ENCODE measurements at places on chromosomes 2 and 18.

GRCh38 chr2:43557196-43557595, 38.6 kb downstream of the THADA start:
- no peak for DNase-seq

GRCh38 chr2:178160601-178161000, 33.7 kb upstream of the OSBPL6 start:
- no peak for DNase-seq

GRCh38 chr2:175449616-175450015, 268.1 kb upstream of the ATP5MC3 start:
- no peak for DNase-seq

- DNase-seq = no peak
Measured at GRCh38 chr18:49935215-49935614, 121.9 kb upstream of the ACAA2 start.

GRCh38 chr2:168119515-168120141, 127.8 kb downstream of the STK39 start:
- peak; percentile 84 for DNase-seq

GRCh38 chr18:80200171-80200931, 47.0 kb downstream of the PARD6G start:
- DNase-seq = no peak

DNA sequence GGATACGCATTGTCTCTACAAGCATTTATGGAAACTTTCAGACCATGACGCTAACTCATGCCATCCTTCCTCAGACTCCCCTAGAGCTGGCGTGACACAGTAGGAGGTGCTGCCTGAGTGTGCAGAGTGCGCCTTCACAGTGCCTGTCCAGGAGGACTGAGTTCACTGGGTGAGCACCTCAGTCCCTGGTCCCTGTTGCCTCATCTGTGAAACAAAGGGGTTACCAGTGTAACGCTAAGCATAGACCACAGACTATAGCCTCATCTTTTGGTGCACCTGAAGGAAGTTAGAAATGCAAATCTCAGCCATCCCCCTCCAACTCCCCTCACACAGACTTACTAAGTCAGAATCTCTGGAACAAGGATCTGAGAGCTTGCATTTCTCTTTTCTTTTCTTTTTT, 142.8 kb downstream of the TMEM17 start:
- DNase-seq = no peak

- no peak for DNase-seq
Measured at GRCh38 chr18:38750751-38751150, 1185.2 kb upstream of the CELF4 start.

GRCh38 chr2:16302431-16303272, 362.3 kb downstream of the MYCN start:
- DNase-seq = no peak

DNA sequence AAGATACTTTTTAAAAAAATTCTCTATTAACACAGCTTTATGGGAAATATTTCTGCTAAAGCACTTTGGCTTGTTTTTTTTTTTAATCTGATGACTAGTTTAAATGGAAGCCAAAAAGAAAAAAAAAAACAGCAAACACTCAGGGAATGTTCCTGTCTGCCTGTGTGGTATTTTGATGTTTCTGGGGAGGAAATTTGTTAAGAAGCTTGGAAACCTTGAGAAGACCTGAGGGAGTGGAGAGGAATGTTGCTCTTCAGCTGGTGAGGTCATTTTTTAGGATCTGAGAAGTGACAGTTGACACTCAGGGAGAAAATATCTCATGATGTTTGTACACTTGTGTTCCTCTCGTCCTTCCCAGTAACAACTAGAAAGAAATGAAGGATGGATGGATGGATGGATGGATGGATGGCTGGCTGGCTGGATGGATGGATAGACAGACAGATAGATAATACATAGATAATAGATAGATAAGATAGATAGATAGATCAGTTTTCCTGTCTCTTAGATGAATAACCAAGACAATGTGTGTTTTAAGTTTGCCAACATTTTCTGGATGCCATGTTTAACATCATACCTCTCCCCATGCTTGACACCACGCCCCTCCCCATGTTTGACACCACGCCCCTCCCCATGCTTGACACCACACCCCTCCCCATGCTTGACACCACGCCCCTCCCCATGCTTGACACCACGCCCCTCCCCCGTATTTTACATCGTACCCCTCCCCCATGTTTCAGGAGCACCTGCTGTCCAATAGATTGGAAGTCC, 84.8 kb downstream of the CTIF start:
- DNase-seq = peak; percentile 91

GRCh38 chr2:64656379-64656778, 2.7 kb upstream of the SERTAD2 start:
- DNase-seq = no peak

DNA sequence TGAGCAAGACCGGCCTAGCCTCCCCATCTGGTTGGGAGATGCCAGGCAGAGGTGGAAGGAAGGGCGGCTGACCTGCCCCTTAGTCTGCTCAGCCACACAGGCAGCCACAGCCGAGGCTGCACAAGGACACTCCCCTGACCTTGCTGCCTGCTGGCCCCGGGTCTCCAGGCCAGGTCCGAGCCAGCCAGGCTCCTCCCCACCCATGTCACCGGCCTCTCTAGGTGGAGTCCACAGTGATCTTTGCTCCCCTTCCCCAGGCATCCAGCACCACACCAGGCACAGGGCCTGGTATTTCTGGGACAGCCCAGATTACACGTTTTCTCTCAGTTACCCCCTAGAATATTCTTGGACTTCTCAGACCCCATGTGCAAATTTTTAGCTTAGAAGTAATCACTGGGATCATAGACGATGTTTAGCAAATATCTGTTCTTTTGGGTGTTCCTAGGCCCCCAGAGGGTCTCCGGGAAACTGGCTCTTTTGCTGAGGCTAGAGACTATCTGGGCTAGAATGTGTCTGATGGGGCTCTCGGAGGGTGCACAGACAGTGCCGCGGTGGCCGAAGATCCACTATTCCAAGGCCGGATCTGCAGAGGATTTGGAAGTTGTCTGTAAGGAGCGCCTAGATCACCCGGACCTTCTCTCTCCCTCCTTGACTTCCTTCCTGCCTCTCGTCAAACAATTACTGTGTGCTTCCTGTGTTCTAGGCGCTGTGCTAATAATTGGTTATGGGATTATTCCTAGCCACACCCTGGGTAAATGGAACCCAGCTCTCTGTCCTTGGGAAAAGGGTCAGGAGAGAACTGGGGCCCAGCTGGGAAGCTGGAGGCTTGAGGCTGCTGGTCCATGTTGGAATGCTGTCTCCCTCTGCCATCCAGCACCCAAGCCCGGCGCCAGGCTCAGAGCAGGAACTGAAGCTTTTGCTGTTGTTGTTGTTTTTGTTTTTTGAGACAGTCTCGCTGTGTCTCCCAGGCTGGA, 46.9 kb downstream of the ODC1 start:
- no peak for DNase-seq

- DNase-seq = no peak
Measured at GRCh38 chr2:238093181-238094140, 6.7 kb upstream of the ESPNL start.

GRCh38 chr2:132804051-132804450, 134.0 kb upstream of the LYPD1 start:
- peak; percentile 61 for DNase-seq

- no peak for DNase-seq
Measured at GRCh38 chr2:222355860-222356259, 57.1 kb upstream of the PAX3 start.

- no peak for DNase-seq
Measured at GRCh38 chr2:190311893-190312634, 7.6 kb downstream of the HIBCH start.

DNA sequence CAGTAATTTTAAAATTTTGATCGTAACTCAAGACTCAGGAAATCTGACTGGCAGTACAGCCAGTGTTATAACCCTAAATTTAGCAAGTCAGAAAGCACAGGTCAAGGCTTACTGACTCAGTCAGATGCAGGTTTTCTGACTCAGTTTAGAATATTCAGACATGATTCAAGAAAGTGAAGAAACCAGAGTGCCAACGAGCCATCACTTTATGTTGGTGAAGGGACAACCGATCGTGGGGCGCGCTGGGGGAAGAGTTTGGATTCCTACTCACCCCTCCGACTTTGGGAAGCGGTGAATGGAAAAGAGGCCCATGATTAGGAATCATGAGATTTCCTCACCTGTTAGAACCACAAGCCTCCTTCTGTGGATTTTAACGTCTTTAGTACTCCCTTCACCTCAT, 998 bp downstream of the RNF149 start:
- peak; percentile 8 for DNase-seq

- no peak for DNase-seq
Measured at GRCh38 chr18:77054288-77054605, 78.3 kb downstream of the MBP start.

DNA sequence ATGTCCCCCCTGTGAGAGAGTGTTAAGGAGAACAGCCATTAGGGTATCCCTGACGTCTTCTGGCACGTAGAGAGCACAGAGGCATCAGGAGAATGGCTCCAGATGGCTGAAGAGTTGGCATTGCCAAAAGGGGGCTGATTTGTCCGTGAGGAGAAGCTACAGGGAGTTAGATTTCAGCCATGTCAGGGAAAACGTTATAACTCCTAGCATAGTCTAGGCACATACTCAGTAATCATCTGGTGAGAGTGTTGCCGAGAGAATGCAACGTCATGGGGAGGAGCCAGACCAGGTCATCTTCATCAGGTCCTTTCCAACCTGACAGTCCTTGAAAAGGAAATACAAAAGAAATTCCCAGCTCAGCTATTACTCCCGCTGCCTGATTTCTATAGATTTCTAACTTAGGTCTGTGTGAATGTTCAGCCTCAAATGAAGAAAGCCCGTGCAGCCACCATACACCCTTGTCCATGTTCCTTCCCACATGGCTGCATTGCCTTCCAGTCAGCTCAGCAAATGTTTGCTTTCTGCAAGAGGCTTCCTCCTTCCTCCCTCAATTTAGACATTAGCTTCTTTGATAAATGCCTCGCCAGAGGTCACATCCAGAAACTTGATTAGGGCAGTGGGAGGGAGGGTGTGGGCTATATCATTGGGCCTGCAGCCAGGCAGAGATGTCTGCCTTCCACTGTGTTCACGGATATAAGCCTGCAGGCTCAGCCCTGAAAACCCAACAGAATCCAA, 93.0 kb downstream of the STPG4 start:
- DNase-seq = no peak

DNA sequence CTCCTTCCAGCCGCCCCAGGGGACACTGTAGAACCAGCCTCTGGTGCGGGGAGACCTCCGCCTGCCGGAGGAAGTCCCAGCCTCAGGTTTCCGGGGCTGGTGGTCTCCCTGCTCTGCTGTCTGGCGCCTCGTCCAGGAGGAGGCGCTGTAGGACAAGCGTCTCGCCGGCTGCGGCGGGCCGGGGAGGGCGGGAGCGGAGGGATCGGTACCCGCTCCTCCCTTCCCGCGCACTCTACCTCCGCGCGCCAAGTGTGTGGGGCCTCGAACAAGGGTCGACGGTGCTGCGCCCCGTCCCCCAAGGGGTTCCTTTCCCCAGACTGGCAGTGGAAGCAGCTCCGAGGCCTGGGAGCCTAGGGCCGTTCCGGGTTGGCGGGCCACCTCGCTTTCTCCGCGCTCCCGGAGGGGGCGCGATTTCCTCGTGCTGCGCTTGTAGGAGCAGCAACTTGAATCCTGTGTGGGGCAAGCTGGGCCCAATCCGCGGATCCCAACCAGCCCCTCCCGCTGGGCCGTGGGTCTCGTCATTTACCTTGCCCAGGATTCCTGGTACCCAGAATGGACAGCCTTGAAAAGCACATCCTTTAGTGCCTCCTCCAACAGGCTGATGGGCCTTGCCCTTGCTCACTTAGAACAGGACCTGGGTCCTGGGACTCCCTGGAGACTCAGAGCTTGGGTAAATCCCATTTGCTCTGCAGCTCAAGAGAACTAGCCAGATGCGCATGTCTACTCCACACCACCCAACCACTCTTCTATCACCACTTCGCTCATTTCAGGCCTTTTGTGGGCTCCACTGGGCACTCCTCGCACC, 10.6 kb upstream of the HOXD4 start:
- DNase-seq = peak; percentile 62

- DNase-seq = no peak
Measured at GRCh38 chr2:240628808-240629618, 3.7 kb downstream of the GPR35 start.

DNA sequence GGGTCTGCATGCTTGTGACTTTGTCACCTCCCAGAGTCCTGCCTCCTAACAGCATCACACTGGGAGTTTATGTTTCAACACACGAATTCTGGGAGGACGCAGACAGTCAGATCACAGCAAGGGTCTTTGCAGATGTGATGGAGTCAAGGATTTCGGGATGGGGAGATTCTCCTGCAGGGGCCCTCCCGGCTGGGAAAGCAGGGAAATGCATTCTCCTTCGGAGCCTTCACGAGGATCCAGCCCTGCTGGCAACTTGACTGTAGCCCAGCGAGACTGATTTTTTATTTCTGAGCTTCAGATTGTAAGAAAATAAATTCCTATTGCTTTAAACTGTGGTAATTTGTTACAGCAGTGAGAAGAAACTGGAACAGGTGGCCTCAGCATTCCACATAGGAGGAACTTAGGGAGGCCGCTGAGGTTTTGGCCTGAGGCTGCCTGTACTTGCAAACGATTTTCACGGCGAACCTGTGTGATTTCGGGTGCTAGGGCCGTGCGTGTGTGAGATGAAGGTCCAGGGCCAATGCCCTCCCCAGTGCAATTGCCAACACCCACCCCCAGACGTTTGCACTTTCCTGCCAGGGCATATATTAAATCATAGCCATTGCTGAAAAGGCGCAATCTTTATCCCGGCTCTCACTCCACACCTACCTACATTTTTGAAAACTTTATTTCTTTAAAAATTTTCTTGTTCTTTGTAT, 79.8 kb downstream of the ASB1 start:
- no peak for DNase-seq

- no peak for DNase-seq
Measured at GRCh38 chr2:47073641-47074040, 81.5 kb downstream of the STPG4 start.

DNA sequence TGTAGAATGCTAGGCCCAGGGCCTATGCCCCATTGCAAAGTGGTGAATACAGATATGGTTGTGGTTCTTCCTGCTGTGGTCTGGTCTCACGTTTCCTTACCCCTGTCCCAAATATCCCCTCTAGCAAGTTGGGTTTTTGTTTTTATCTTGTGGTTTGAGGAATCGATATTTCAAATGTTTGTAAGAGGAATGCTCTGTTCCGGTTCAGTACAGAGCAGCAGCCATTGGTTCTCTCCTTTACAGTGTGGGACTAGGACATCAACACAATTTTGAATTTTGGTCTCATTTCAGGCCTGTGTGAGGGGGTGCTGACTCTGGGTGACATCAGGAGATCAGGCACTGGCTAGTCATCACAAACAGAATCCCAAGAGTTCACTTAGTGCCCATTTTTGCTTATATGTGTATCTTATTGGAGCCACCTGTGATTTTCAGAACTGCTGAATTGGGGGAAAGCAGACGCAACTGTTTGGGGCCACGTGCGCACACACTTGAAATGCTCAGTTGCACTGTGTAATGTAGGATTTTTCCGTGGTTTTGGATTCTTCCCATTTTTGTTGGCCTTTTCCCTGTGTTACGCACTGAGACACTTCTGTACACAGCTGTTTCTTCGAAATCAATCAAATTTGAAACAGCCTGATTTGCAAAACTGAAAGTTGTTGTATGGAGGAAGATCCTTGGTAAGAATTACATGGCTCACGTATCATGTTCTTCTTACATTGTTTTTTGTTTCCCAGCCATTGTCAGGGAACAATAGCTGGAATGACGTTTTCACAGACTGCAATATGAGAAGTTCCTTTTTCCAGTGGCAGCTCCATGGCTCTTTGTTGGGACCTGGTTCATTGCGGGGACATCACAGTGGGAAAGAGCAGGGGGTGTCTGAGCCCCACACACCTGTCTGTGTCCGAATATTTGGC, 8.6 kb downstream of the SH3BP4 start:
- peak; percentile 46 for DNase-seq

- DNase-seq = peak; percentile 93
Measured at GRCh38 chr2:160970052-160970965, 189.9 kb upstream of the TANK start.

Data from fibroblast of pulmonary artery (primary cell).